ENCODE measurements at places on chromosomes 2 and 18.

DNA sequence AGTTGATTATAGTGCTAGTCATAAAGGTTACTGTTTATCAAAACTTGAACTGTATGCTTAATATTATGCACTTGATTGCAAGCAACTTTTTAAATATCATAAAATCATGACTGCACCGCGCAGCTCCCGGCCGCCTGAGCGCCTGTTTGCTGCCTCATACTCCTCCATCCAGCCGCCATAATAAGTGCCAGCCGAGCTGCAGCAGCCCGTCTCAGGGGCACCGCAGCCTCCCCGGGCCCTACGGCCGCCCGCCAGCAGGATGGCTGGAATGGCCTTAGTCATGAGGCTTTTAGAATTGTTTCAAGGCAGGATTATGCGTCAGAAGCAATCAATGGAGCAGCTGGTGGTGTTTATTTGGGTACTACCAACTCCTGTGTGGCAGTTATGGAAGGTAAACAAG, 337.2 kb downstream of the PAX3 start:
- DNase-seq = no peak

- DNase-seq = no peak
Observed at GRCh38 chr2:166573391-166573790, 79.3 kb upstream of the SCN7A start.

DNA sequence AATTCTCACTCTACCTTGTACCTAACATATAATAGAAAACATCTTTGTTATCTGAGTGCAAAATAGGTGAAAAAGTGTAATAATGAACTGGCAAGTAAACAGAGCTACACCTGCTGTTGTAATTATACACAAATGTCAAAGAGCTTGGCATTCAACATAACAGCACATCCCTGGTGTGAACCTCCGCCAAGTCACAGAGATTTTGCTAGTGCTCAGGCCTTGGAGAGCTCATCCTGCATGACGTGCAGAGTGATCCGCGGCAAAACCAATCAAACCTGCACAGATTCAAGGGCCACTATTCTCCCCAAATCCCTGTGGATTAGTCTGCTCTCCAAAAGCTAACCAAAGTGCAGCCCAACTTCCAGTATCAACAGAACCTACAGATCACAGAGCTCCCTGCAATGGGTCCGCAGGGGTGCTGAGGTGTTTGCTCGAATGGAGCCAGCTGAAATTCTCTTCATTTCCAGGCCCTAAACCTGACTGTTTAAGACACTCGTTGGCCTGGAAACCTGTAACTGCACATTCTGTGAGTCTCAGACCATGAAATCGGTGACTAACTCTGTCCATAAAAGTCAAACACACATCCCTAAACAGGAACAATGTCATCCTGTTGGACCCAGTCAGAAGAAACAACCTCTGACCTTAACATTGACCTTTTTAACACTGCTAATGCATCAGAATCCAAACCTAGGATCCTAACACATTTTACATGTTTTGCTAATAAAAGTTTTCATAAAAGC, 111.8 kb downstream of the EPB41L3 start:
- no peak for DNase-seq

- DNase-seq = no peak
Observed at GRCh38 chr2:236956641-236957040, 129.0 kb upstream of the COPS8 start.

Data from omental fat pad (tissue), 4 donors.